ENCODE measurements at places on chromosomes 12 and 14.

DNA sequence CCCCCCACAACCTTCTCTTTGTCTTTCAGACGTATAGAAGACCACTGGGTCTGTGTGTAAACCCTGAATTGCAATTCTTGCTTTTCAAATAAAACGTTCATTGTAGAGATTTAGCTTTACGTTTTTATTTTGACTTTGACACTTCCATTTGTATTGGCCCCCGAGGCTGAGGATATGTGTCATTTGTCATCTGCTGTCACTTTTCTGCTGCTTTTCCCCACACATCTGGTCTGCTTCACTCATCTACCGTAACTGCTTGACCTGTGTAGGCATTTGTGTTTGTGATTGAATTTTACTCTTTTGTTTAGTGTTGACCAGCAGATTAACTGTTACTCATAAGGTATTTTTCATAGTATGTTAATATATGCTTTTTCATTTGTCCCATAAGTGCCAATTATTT lies 157.2 kb upstream of the SYT10 start:
- DNase-seq = no peak

DNA sequence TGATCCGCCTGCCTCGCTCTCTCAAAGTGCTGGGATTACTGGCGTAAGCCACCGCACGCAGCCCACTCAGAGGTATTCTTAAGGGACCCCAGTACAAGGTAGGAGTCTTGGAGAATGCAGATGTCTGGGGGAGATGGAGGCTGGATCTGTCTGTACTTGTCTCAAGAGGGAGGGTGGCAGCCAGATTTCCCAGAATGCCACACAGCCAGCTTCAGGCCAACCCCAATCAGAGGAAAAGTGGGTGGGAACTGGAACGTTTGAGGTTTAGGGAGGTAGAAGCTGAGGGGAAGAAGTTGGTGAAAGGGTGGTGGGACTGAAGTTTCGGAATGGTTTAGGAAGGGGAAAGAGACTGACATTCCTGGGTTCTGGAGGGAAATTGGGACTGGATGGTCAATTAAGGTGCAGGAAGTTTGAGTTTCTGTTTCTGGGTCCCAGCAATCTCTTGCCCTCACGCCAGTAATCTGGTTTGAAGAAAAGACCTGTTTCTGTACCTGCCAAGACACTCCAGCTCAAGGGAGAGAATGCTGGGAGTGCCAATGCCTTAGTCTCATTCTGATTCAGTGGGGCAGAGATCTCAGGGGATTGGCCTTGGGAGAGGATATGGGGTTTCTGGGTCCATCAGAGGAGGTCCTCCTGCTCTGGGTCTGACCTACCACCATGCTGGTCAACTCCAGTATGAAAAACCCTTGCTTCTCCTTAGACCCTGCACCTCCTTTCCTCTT lies 8.1 kb upstream of the ZNF385A start:
- DNase-seq = no peak

DNA sequence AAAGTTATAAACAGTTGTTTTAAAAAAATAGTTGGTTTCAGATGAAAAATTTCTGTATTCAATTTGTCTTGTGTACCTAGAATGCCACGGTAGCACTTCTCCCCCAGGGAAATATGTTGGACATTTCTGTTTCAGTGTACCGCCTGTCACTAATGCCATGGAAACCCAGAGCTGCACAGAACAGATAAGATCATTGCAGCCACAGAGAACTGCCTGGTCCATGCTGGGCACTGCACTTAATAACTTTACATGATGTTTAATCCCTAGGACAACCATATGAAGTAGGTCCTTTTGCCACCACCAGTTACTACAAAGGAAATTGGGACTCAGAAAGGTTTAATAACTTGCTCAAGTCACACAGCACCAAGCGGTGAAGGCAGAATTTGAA lies 253.4 kb upstream of the SRRM4 start:
- no peak for DNase-seq

- no peak for DNase-seq
These were observed 16.9 kb upstream of the PDE3A start for GRCh38 chr12:20351406-20351805.

GRCh38 chr12:56758728-56759262 lies 4.3 kb upstream of the HSD17B6 start:
- DNase-seq = no peak

DNA sequence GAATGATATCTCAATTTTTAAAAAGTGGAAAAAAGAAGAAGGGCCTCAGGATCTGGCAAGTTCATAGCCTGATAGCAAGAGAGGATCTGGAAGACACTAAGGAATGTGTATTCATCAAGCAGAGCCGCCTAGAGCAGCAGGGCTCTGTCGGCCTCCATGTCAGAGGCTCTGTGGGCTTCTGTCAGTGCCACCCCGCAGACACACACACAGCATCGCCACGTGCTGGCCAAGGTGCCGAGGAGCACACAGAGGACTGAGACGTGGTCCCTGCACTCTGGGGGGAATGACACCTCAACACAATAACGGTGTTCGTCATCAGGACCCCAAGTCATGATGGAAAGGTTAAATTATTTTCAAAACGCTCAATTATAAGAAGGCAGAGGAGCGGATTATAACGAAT lies 21.3 kb upstream of the PRMT8 start:
- no peak for DNase-seq

GRCh38 chr14:77154421-77154820 lies 12.8 kb upstream of the ZDHHC22 start:
- no peak for DNase-seq

- DNase-seq = no peak
These were observed 207.2 kb downstream of the SLC5A8 start for GRCh38 chr12:101002696-101003419.
